Stimulated activated CD4-positive, alpha-beta T cell treated with anti-CD3 and anti-CD28 coated beads, Interleukin-12 subunit alpha, Interleukin-12 subunit beta, amount 100 ng/mL, for 24 hours (primary cell): ENCODE measurements at places on chromosomes 1 and 21.

DNA sequence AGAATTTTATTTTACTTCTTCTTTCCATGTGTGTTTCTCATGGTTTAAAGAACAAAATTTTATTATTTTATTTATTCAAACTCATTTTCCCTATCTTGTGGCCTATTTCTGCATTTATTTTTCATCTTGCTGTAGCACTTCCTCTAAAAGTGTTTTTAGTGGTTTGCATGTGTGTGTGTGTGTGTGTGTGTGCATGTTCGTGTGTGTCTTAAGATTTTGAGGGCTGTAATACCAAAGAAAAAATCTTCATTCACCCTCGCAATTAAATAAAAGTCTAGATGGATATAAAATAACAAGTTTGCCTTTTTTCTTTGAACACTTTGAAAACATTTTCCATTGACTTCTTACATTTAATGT is 24.6 kb upstream of the FCRL3 start:
- DNase-seq, result no peak

- DNase-seq, result no peak
These were observed 815.6 kb downstream of the LTN1 start for GRCh38 chr21:28177124-28177523.

- no peak for DNase-seq
These were observed 230.7 kb downstream of the TOMM20 start for GRCh38 chr1:234897754-234898454.

DNA sequence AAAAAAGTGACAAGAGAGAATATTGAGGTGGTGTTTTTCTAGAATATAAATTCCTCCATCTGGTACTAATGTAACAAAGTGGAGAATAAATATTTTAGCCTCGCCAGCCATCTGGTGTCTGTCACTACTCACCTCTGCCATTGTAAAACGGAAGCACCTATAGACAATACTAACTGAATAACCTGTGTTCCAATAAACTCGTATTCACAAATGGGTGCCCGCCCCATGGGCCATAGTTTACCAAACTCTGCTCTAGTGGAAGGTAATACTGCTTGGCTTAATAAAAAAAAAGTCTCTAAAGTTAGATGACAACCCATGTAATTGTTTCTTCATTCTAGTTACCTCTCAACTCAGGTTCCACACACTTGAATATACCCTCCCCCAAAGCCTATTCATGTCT is 8.1 kb downstream of the MIS18A start:
- DNase-seq, result no peak

DNA sequence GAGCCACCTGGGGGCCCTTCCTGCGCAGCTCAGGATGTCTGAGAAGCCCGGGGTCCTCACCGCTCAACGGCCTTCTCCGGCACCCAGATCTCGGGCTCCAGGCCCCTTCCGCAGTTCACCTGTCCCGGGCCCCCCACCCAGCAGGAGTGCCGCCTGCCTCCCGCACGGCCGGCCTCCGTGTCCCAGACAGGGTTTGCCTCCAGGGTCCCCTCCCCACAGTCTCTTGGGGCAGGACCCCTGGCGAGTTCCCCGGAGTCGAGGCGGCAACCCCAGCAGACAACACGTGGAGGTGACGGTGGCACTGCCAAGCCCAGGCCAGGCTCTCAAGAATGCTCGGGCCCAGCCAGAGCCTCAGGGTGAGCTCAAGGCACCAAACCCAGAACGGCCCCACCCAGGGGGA is 22.4 kb upstream of the TTLL10 start:
- no peak for DNase-seq

GRCh38 chr1:235607284-235607683 is 42.3 kb downstream of the GNG4 start:
- DNase-seq, result no peak

- DNase-seq, result no peak
These were observed 24.6 kb upstream of the PCBP3 start for GRCh38 chr21:45618846-45619485.

DNA sequence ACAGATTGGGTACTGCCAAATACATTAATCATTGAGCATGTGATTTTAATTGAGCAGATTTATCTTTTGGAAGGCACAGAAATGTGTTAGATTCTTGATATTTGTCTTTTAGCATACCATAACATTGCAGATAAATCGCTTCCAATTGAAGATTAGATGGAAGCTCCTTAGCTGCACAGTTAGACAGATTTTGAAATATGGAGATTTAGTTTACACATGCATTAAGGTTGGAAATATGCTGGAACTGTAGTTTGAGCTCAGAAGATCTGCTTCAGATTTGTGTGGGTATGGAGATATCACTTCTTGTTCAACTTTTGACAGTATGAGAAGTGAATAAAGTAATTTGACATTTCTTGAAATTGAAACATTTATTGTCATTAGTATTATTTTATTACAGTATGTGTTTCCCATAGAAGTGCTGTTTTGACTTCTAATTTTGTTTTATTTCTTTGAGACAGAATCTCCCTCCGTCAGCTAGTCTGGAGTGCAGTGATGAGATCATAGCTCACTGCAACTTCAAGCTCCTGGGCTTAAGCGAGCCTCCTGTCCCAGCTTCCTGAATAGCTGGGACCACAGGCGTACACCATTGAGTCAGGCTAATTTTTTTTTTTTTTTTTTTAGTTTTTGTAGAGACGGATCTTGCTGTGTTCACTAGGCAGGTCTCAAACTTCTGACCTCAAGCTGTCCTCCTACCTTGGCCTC is 29.1 kb downstream of the THRAP3 start:
- DNase-seq, result no peak

- DNase-seq, result no peak
These were observed 25.8 kb upstream of the MYCL start for GRCh38 chr1:39927538-39927937.

- DNase-seq, result no peak
These were observed 147.5 kb downstream of the CASZ1 start for GRCh38 chr1:10648689-10649516.

- no peak for DNase-seq
These were observed 60.0 kb upstream of the HMCN1 start for GRCh38 chr1:185674201-185674600.

- DNase-seq, result no peak
These were observed 179.3 kb downstream of the ETS2 start for GRCh38 chr21:38984982-38985567.

GRCh38 chr1:172148213-172148612 is 272.3 kb upstream of the C1orf105 start:
- DNase-seq, result no peak

DNA sequence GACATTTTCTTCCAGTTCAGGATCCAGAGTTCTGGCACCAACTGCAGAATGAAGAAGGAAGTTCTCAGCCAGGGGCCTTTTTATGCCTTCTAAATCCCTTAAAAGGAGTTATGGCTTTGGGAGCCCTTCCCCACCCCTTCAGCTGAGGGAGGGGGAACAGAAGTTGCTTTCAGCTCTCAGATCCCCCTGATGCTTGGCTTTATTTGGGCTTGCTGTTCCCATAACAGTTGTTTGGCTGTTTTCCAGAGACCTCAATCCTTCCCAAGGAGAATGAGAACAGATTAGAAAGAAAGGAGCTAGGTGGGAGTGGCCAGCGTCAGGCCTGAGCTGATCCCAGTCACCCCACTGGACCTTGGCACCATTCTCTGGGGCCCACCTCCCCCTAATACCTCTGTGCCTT is at the start of gene RPE65:
Gene RPE65 (minus strand): TSS at position 54 of the 400 bp plus-strand sequence. CDS start 49 bp downstream, at position 5.
- no peak for DNase-seq

- no peak for DNase-seq
These were observed 353.7 kb upstream of the NCAM2 start for GRCh38 chr21:20644552-20644951.

DNA sequence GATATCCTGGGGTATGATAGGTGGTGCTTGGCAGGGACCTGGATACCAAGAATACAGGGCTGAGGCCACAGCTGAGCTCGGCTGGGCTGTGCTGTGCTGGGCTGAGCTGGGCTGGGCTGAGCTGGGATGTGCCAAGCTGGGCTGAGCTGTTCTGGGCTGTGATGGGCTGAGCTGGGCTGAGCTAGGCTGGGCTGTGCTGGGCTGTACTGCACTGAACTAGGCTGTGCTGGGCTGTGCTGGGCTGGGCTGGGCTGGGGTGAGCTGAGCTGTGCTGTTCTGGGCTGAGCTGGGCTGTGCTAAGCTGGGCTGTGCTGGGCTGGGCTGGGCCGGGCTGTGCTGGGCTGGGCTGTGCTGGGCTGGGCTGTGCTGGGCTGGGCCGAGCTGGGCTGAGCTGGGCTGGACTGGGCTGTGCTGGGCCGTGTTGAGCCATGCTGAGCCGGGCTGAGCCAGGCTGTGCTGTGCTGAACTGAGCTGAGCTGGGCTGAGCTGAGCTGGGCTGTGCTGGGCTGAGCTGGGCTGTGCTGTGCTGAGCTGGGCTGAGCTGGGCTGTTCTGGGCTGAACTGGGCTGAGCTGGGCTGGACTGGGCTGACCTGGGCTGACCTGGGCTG is 94.7 kb upstream of the ACTRT2 start:
- no peak for DNase-seq

DNA sequence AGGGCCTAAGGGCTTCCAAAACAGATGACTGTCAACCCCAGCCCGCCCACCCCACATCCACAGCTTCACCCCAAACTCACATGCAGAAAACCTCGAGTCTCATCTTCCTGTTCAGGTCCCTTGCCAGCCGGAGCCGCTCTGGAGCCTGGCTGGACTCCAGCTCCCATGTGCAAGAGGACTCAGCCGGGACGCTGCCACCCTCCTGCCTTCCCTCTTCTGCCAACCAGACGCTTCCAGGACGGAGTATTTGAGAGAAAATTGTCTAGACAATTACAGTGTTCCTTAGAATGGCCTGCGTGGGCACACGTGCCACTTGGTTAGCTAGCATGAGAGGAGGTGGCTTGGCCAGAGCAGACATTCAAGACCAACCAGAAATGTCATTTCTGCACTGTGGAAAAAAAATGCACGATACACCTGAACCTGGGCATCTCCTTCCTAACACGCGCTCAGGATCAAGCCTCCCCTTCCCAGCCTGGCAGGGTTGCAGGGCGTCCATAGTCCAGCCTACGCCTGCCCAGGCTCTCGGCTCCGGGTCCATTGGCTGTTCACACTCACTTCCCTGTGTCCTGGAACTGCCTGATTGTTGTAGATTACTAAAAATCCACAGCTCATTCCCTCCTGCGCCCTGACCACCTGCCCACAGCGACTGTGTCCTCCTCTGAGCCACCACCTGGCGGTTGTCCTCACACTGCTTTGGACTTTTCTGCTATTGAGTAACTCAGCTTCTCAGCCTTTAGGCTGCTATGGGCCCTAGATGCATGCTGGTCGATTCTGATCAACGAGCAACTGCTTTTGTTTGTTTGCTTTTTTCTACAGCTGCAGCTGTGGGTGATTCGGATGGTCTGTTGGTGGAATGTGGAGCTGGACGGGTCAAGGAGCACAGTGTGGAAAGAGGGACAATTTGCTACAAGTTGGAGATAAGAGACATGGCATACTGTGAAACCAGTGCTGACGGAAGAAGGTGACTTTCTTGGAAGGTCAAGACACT is at the start of gene CLDN14:
Gene CLDN14 (minus strand): TSS at position 708 of the 988 bp plus-strand sequence. CDS start 18,427 bp downstream, outside the sequence.
- no peak for DNase-seq

- DNase-seq, result no peak
These were observed 3.1 kb upstream of the WNT3A start for GRCh38 chr1:228003461-228004330.

- DNase-seq, result no peak
These were observed 32.4 kb upstream of the ZNF124 start for GRCh38 chr1:247204177-247204647.

DNA sequence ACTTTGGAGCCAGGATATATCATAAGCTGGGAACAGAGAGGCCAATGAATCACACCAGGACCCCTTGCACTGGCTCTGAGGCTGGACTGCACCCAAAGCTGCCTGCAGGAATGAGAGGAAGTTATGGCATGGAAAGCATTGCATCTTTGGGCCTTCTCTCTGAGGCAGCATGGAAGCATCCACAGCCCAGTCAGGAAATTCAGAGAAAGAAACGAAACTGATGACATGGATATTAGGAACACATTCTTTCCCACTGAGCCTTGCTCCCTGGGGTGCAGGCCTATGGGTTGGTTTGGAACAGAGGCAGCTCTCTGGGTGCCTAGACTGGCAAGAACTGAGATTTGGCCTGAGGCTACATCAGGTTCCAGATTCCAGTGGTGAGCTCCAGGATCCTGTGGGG is 98.6 kb downstream of the NGF start:
- no peak for DNase-seq

- DNase-seq, result no peak
These were observed 242.6 kb upstream of the C1orf105 start for GRCh38 chr1:172177849-172178248.

DNA sequence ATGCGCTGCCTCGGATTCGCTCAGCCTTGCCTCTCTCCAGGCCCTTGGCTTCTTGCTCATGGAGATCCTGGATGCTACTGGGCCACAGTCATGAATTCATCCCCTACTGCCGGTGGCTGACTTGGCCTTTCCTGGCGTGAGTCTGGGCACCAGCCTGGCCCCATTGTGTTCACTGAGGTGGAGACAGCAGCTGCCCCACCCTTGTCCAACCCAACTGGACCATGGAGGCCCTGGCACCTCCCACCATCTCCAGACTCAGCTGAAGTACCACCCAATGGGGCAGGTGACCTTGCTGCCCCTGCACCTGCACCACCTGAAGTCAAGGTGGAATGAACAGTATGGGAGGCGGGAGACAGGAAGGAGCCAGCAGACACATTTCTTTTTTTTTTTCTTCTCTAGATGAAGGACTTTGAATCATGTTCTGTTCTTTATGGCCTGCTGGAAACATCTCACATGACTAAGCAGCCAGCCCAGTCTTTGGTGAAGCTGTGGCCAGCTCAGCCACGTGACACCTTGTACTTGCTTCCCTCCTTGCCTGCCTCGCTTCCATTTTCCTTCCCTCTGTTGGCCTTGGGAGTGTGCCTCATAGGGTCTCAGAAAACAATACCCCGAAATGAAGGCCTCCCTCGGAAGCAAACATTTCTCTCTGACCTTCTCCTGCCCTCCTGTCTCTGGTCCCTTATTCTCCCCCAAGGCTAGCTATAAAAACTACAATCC is 3.8 kb upstream of the SLC30A2 start:
- no peak for DNase-seq

GRCh38 chr1:234543442-234544086 is 64.6 kb upstream of the TARBP1 start:
- DNase-seq, result no peak

GRCh38 chr21:36602735-36603134 is 96.2 kb upstream of the SIM2 start:
- DNase-seq, result no peak

DNA sequence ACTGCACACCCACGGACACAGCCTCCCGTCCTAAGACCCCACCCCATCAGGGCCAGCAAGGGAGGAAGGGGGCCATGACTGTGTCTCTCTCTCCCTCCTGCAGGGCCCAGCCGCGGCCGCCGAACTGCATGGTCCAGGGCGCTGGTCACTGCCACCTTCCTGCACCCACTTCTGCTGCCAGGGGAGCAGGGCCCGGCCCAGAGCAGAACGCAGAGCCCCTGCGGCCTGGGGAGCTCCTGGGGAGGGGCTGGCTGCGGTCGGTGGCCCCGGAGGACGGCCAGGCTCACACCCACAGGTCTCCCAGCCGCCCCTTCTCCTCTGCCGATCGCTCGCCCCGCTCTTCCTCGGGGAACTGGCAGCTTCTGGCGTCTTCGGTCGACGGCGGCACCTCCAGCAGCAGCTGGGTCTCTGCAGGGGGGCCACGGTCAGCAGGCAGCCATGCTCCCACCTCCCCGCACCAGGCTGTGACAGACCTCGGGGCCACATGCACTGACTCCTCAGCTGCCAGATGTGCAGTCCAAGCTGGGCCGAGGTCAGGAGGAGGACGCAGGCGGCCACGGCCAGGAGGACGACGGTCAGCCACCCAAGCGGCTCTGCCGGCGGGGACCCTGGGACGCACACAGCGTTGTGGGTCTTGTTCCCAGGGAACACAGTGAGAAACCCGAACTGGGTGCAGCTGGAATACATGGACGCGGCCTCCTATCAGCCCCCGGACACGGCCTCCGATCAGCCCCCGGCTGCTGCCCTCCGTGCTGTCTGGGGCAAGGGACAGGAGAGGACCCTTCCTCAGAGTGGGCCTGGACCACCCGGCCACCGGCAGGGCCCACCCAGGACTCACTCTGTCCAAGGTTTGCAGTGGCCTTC is 2.6 kb downstream of the TNFRSF18 start:
- no peak for DNase-seq
